ENCODE measurements at places on chromosomes 16 and 17.

GRCh38 chr17:72090108-72090507 lies 30.7 kb upstream of the SOX9 start:
- no peak for DNase-seq

GRCh38 chr16:49575346-49576172 lies 202.0 kb downstream of the C16orf78 start:
- no peak for DNase-seq

DNA sequence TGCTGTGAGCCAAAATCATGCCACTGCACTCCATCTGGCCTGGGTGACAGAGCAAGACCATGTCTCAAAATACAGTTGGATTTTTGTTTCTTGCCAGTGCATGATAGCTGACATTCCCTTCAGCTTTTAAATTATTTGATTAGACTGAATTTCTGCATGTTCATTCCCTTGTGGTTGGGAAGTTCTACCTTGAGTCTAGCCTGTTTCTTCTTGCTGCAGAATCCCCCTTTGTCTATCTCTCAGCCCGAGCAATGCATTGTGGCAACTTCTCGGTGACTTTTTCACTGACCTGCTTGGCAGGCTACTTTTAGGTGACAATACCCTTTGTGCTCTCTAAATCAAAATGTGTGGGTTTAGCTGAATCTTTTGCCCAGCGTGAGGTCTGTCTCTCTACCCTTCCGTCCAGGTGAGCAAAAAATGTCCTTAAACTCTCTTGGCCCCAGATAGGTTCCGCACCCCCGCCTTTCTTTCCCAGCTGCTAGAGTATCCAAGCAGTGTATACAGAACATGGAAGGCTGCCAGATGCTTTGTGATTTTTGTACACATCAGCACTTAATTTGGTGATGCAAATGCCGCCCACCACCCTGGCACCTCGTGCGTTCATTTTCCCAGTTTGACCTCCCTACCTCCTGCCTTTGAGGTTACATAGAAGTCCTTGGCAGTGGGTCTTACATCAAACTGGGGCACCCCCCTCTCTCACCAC lies 130.2 kb downstream of the ABCC6 start:
- no peak for DNase-seq

- DNase-seq = no peak
Measured at GRCh38 chr17:73536700-73537605, 107.3 kb downstream of the SDK2 start.

GRCh38 chr17:28712032-28712704 lies 480 bp upstream of the PROCA1 start:
- DNase-seq = peak; percentile 72

DNA sequence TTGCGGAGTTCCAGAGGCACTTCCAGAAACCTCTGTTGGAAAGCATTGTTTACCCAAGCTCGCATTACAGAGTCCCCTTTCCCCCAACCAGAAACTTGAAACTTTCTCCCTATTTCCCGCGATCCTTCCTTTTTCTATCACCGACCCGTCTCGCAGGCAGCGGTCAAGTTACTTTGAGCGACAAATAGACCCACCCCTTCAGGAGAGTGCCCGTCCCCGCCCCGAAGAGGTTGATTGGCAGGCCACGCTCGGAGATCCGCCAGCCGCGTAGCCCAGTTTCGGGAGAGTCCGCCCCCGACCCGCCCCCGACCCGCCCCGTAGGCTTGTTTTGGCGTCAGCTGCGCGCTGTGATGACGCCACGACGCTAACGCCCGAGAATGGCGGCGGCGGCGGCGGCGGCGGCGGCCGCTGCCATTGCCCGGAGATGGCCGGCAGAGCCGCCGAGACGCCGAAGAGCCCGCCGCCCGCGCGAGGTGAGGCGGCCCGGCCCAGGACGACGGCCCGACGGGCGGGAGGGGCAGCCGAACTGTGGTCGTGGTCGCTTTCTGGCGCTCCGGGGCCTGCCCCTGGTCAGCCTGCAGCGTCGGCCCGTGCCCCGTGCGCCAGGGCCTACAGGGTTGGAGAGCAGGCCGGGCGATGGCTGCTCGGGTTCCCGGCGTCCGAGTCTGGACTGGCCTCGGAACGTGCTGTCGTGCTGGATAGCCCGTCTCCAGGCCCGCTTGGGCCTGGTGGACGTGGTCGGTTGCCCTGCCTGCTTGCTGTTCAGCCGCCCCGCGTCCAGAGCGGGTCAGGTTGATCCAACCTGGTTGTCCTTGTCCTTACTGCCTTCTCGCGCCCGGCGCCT lies at the start of gene PSKH1:
Gene PSKH1, plus strand, starts transcription at position 356 of the 844 bp plus-strand sequence. CDS start 15,496 bp downstream, outside the sequence.
- peak; percentile 95 for DNase-seq

- DNase-seq = no peak
Measured at GRCh38 chr16:72458035-72458434, 286.1 kb upstream of the PMFBP1 start.

DNA sequence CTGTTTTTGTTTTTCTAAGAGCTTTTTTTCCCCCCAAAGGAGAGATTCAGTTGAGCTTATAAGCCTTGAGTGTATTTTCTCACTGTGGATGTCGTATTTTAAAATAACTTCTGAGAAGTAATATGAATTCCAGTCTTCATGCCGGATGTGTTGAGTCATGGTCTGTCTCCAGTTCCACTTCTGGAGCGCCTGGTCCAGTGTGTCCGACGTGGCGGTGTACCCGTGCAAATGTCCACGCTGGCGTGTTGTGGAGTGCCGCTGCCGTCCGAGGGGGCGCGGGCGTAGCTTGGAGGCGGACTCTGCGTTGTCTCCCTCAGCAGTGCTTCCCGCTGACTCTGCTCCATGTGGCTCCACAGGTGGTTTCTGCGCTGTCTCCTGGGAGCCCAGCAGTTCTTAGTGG lies 60.9 kb upstream of the ZNF750 start:
- no peak for DNase-seq

GRCh38 chr17:30000755-30001257 lies 59.4 kb downstream of the EFCAB5 start:
- no peak for DNase-seq

DNA sequence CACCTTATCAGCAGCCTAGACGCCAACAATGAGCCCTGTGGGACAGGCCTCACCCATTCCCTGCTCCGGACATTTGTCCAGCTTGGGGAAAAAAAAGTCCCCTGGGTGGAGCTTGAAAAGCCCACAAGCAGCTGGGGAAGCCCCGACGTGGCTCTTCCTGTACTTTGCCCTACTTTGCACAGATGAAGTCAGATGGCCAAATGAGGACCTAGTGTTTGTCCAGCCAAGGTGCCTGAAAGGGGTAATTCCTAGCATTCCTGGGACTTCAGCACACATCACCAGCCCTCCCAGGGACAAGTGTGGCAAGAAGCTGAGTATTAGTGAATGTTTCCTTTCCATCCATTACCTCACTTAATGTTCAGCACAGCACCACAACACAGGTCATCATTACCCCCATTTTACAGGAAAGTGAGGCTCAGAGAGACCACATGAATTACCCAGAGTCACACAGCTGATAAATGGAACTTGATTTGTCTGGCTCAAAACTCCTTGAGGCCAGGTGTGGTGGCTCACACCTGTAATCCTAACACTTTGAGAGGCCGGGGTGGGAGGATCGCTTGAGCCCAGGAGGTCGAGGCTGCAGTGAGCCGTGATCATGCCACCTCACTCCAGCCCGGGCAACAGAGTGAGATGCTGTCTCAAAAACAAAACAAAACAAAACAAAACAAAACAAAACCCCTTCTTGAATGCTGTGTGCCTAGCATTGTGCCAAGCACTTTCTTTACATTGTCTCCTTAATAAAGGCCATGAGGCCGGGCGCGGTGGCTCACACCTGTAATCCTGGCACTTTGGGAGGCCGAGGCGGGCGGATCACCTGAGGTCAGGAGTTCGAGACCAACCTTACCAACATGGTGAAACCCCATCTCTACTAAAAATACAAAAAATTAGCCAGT lies 19.9 kb upstream of the PLLP start:
- no peak for DNase-seq

DNA sequence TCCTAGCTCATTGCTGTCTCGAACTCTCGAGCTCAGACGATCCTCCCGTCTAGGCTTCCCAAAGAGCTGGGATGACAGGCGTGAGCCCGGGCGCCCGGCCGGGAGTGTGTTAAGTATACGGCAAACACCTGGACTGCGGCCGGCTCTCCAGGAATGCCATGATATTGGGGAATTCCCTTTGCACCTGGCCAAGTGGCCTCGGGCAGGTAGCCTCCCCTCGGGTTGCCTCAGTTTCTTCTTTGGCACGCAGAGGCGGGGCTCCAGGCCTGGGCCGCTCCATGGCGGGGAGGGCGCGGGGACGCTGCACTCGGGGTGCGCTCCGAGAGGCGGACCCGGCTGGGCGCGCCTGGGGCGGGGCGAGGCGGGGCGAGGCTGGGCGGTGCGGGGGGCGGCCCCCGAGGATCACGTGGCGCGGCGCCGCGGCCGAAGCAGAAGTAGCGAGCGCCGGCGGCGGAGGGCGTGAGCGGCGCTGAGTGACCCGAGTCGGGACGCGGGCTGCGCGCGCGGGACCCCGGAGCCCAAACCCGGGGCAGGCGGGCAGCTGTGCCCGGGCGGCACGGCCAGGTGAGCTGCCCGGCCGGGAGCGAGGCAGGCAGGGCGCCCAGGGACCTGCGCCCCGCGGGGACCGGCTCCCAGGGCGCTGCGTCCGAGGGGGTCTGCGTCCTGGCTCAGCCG lies at the start of gene PLCG2:
Gene PLCG2, plus strand, starts transcription at position 431 of the 675 bp plus-strand sequence. CDS start 6,699 bp downstream, outside the sequence.
- DNase-seq = peak; percentile 65

DNA sequence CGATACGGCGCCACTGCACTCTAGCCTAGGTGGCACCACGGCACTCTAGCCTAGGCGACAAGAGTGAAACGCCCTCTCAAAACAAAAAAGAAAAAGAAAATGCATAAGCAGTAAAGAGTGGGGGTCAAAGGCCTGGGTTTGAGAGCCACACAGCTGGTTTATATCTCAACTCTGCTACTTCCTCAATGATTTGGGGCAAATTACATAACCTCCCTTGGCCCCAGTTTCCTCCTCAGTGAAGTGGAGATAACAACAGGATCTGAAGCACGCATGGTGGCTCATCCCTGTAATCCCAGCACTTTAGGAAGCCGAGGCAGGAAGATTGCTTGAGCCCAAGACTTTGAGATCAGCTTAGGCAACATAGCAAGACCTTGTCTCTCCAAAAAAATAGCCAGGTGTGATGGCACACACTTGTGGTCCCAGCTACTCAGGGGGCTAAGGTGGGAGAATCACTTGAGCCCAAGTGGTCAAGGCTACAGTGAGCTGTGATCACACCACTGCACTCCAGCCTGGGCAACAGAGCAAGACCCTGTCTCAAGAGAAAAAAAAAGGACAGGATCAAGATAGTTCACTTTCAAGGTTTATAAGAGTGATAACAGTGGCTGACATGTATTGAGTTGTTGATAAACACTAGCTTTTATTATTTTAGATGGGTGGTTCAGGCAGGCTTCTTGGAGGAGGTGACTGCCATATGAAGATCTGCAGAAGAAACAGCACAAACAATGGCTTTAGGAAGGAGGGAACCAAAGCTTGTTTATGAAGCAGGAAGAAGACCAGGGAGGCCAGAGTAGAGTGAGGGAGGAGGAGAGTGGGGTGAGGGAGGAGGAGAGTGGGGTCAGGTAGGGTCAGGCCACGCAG lies 8.5 kb upstream of the COG1 start:
- no peak for DNase-seq

- DNase-seq = no peak
Measured at GRCh38 chr16:68658974-68659360, 13.9 kb downstream of the CDH3 start.

DNA sequence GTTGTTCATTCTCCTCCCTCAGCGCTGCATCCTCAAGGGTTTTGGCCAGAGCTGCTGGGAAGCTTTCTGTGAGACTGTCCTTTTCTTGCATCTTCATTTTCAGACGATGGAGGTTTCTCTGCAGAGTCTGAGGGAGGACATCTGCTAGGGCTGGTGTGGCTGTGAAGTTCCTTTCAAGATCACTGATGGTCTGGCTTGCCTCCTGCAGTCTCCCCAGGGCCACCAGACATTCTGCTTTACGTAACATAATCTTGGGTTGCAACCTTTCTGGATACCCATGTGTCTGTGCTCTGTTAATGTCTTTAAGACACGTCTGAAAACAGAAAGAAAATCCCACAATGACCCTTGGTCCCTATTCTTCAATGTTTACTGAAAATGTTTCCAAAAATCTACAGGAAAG lies 29.0 kb downstream of the SMYD4 start:
- DNase-seq = no peak

DNA sequence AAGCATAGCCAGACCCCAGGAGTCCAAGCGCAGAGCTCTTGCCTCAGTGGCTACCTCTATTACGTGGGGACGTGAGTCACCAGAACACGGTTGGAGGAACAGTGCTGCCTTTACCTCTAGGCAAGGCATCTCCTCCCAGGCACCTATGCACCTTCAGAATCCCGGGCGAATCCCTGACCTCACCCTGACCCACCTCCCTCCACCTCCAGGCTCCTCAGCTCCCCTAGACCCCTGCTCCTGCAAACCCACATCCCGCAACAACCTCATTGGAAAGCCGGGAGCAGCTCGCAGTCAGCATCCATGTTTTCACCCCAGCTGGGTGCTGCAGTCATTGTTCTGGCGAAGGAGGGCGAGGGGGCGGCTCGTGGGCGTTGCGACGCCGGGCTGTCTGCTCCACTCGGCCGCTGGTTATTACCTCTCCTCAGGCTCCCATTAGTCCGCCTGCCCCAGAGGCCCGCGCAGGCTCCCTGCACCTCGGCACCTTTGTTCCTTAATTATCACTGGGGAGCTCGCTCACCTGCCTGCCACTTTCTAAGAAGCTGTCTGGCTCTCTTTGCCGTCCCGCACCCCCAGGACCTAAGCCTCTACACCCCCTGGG lies 24.6 kb upstream of the DLX4 start:
- DNase-seq = no peak

- DNase-seq = peak; percentile 62
Measured at GRCh38 chr16:50210266-50211038, 55.9 kb upstream of the ADCY7 start.

DNA sequence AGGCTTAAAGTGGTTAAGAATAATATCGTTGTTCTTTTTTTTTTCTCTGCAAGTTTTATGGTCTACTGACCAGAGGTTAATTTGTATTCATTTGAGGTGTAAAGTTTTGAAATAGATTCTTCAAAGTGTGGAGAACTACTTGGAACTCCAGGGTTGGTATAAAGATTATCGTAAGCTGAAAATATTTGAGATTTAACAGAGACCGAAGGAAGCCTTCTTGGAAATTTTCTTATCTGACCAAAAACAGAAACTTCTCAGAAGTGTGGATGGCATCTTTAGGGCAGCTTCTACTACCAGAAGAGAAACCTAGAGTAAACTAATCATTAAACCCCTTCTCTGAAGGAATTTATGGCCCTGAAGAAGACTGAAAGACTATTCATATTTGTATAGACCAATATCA lies 206.8 kb upstream of the MON1B start:
- no peak for DNase-seq
